ENCODE measurements at places on chromosomes 12 and 14.

DNA sequence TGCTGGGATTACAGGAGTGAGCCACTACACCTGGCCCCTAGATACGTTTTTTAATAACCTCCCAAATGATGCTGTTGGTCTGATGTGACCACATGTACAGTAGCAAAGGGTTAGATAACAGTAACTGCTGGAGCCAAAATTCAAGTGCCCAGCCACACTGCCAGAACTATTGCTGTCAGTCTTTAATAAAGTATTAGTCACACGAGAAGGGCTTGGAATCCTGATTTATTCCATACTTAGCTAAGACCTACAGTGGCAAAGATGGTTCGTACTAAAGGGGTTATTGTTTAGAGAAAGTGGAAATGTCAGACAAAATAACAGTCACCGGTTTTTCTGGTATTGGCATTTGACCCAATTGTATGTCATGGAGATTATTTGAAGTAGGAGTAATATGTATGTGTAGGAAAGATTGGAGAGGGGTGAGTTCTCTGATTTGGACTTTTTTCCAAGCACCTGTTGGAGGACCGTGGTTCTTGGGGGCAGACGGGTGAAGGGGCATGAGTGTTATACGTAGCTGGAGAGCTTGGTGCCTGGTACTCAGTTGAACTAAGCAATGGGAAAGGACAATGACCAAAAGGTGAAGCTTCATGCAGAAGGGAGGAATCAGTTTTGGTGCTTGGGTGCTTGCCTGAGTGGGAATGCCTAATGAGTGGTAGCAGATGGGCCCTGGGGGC, 9.7 kb downstream of the TUBA1C start:
- DNase-seq, result no peak

GRCh38 chr14:54435500-54435981, 5.6 kb downstream of the CNIH1 start:
- DNase-seq, result no peak

DNA sequence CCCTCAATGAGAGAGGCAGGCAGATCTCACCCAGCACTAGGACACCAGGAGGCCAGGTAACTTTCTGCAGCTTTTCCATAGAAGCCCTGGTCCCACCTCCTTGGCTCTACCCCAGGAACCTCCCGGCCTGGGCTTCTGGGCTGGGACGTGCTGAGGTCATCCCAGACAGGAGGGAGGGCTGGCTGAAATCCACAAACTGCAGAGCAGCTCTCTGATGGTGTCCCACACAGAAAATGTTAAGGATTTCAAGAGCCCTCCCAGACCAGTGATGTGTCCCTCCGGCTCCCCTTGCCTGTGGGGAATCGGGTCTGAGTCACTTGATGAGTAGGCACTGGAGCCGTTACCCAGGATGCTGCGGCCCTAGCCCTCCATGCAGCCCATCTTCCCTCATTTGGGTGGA, 124.1 kb downstream of the ESRRB start:
- DNase-seq, result no peak

DNA sequence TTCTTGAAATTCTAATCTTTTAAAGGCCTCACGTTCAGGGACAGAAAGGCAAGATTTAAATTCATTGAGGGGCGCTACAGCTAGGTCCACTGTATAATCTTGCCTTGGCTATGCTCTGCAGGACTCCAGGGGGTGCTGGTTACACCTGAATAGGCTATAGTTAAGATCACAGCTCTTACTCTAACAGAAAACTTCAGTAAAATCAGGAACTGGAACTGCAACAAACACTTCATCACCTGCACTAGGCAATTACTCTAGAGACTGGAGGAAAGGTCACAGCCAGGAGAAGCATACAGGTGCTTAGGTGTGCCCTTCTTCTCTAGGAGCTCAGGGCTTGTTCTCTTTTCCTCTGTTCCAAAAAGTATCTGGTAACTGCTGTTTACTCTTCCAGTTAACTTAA, 20.9 kb downstream of the SLCO1C1 start:
- no peak for DNase-seq

- DNase-seq, result no peak
Observed at GRCh38 chr14:65015391-65015790, 28.7 kb downstream of the FNTB start.

GRCh38 chr12:69686731-69687130, 12.4 kb downstream of the BEST3 start:
- DNase-seq, result no peak

GRCh38 chr12:84805474-84805858, 107.1 kb downstream of the SLC6A15 start:
- DNase-seq, result no peak

DNA sequence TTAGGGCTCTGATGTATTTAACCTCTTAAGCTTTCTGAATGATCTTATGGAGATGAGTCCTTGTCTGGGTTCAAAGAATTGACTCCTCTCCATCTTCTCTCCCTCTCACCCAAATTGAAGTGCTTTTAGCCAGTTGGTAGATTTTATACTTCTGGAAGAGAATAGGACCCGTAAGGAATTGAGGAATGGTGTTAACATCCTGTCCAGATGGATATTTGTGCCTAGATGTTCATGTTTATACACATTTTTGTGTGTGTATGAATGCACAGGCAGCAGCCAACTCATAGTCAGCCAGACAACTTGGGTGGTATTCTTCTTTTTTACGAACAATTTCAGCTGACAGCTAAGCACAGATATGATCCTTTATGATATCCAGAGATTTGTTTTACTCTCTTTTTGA, 449.6 kb upstream of the RGS6 start:
- no peak for DNase-seq

DNA sequence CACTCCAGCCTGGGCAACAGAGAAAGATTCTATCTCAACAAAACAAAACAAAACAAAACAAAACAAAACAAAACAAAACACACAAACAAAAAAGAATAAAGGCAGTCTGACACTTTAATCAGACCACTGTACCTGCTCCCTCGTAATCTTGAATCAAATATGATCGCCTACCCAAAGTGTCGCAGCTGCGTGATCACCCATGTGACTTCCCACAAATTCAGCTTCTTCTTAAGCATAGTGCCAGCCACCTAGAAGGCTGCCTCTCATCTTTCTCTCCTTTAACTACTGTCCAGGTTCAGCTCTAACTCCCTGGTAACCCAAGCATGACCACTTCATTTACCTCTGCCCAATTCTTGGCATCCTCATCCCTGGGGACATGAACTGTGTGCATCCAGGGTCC, 37.4 kb downstream of the FMNL3 start:
- DNase-seq, result no peak
